CD4-positive, alpha-beta memory T cell (primary cell): ENCODE measurements at places on chromosomes 12 and 14.

- DNase-seq = no peak
These were observed 100.1 kb downstream of the PIK3C2G start for GRCh38 chr12:18361433-18361832.

DNA sequence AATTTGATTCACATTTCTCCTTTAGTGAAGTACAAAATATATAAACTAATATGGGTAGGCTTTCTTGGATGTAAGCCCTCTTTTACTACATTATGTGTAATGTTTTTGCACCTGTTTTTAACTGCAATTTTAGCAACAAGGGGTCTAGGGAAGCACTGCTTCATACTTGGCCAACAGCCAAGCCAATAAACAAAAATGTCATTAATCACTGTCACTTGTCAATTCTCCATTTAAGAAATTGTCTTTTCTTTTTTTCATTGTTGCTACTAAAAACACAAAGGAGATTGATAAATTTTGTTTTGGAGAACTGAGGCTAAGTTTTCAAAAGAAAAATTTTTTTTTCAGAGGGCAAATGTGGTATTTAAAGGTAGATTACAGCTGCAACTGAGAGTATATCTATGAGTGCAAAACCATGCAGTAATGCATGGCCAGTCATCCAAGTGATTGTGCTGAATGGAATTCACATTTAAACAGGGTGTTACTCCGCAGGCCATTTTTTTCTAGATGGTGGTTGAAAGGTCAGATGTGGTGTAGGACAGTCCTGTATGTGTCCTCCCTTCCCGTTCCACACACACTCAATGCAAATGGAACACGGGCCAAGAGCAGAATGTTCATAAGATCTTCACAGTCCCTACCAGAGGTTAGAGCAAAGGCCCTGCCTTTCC, 503.0 kb upstream of the LMO3 start:
- no peak for DNase-seq

DNA sequence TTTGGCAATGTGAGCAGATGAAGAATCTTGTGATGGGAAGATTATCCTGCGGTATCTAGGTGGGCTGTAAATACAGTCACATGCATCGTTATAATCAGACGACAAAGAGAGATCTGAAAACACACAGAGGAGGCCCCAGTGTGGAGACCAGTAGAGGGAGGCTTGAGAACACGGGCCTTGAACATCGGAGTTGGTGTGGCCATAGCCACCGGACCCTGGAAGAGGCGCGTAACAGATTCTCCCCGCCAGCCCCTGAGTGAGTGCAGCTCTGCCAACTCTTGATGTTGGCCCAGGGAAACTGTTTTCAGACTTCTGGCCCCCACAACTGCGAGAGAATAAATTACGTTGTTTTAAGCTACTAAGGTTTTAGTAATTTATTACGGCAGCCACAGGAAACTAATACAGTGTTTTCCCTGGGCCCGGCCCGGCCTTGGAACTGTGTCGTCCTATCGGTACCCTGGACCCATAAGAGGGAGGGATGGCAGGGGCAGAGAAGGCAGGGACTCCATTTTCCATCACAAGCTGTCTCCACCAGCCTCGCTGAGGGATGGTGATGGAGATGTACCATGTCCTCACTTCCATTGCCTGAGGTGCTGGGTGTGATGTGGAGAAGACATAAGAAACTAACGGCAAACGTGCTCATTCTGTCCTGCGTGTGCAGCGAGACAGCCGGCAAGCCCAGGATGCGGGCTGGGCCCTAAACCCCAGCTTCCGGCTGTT, 91.6 kb downstream of the NTF3 start:
- no peak for DNase-seq

DNA sequence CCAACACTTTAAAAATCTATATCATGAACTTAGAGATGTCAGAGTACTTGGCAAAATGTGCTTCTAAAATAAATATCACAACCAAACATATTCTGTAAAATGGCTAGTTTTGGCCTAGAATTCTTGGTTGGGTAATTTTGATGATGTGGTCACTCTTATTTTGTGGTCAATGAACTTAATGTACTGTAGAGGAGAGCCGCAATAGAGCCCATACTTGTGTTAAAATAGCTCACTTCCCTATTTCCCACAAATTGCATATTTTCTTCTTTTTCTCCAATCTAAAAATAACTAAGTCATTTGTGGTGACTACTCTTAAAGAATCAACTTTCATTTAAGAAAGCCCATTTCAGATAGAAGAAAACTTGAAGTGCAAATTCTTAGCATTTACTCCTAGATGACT, 619.4 kb downstream of the CCER1 start:
- no peak for DNase-seq

- DNase-seq = peak; percentile 19
These were observed 24.1 kb downstream of the KLRD1 start for GRCh38 chr12:10331642-10332239.

GRCh38 chr14:45610318-45610717, 357.3 kb upstream of the MIS18BP1 start:
- no peak for DNase-seq

GRCh38 chr12:3222979-3223378, 145.8 kb downstream of the TSPAN9 start:
- DNase-seq = no peak

DNA sequence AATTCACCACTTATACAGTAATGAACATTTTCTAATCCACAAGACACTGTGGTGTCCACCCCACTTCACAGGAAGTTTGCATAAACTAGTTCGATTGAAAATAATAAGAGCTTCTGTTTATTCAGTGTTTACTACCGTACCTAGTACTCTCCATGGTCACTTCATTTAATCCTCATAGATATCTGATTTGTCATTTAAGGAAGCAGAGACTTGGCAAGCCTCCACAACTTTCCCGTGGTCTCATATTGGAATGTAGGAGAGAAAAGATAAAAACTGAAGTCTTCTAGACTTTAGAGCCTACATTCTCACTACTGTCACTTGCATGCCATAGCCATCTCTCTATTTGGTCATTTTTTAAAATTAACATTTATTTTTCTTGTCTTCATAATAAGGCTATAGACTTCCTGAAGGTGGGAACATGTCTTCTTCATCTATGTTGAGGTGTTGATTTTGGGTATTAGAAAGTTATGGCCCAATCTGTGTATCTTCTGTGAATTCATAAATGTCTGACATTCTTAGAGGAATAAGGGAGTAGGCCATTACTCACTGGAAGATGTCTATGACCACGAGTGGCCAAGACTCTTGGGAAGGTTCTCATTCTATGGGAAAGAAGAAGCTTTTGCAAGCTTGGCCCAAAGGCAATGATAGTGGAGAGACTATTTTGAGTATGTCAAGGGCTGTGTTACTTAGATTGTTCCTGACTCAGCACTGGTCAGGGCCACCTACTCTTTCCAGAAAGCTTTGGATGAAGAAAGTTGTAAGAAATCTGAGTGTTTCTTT, 423.7 kb downstream of the LRIG3 start:
- DNase-seq = no peak

- DNase-seq = no peak
These were observed 1272.6 kb downstream of the AACS start for GRCh38 chr12:126337556-126338441.

GRCh38 chr12:2070440-2071045, 17.8 kb downstream of the CACNA1C start:
- DNase-seq = no peak

DNA sequence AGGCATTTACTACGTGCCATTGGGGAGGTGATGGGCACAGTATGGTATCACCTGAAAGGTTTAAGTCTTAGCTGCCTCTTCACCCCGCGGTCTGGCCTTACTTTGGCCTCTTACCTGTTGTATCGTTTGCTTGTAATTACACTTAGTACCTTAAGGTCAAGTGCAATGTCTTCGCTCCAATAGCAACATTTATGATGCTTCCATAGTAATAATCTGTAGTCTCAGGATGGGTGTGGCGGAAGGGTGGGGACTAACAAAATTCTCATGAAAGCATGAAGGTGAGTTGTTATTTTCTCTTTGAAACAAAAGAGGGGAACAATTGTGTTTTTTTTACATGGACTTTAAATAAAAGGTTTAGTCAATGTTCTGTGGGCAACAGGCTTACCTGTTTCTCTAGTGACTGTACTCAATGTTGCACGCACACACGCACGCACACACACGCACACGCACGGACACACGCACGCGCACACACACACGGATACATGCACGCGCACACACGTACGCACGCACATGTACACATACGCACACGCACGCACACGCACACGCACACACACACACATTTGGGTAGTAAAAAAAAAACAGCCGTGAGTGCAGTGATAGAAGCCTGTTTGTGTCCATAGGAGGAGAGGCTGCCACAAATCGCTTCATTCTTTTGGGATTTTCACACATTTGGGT, 91.4 kb downstream of the DNAH10 start:
- DNase-seq = no peak

- no peak for DNase-seq
These were observed 29.0 kb downstream of the TRMT5 start for GRCh38 chr14:60951776-60952435.

GRCh38 chr12:2643576-2644135, 151.1 kb upstream of the FKBP4 start:
- no peak for DNase-seq

DNA sequence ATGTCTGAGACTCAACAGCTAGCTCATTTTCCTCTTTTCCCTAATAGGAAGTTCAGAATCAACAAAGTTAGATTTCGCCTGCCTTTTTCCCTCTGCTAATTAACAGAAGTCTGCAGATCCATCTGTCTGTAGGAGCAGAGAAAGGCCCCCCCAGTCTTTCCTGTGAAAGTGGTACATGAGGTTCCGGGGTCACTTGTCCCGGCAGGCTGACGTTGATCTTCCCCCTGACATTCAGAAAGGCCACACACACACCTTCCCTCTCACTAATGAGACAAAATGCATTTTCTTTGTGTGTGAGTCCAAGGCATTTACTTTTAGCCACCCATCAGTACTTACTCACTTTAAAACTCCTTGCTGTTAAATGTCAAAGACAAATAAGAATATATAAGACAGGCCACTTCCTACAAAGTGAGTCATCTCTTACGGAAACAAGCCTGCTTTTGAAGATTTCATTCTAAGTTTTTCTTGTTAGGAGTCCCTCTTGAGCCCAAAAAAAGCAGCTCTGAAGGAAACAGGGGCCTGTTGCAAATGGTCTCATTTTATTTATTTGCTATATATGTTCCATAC, 138.7 kb downstream of the TTC7B start:
- peak; percentile 3 for DNase-seq

- no peak for DNase-seq
These were observed 878.1 kb downstream of the C12orf50 start for GRCh38 chr12:87150969-87151662.

- DNase-seq = no peak
These were observed 21.6 kb upstream of the CNOT2 start for GRCh38 chr12:70221626-70222025.

DNA sequence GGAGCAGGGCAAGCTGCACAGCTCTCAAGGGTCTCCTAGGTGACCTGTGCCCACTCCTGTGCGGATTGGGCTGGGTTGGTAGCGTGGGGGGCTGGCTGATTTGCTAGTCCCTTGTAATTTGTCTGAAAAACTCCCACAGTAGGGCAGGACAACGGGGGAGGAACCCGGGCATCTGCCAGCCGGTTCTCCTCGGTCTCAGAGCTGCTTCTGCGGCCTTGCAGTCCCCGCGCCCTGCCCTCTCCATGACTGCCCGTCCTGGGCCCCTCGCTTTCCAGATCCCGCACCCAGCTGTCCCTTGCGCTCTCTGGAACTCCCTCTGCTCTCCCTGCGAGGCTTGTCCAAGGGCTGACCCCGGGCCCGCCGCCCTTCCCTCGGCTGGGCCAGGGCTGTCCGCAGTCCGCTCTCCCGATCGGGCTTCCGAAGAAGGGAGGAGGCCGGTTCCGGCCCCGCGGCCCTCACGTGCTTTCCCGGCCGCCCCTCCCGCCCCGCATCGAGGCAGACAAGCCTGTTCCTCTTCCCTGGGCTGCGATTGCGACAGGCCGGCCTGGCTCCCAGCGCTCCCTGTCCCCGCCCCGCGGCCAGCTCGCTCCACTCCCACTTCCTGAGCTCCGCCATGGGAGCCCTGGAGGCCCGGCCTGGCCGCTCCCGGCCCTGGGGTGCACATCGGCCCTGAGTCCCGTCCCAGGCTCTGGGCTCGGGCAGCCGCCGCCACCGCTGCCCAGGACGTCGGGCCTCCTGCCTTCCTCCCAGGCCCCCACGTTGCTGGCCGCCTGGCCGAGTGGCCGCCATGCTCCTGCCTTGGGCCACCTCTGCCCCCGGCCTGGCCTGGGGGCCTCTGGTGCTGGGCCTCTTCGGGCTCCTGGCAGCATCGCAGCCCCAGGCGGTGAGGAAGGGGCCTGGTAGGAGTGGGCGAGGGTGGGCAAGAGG, at the start of gene LTBR:
Gene LTBR (plus strand): TSS at position 591 of the 927 bp plus-strand sequence. CDS start 197 bp downstream, at position 788.
- no peak for DNase-seq

DNA sequence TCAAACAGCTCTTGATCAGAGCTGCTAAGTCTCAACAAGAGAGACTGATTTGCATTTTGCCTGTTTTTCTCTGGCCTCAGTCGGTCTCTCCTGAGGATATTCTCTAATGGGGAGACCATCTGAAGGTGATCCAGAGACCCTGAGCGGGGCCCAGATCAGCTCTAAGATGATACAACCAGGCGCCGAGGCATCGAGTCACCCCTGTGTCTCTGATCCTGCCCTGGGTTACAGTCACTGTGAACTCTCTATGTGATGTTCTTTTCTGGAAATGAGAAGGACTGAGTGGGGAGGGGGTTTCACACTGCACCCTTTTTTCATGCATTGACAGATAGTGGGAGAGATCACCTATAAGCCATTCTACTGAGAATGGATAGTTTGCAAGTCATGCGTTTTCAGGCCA, 247.6 kb upstream of the PWP1 start:
- DNase-seq = no peak

GRCh38 chr14:22919601-22919921, 612 bp upstream of the RBM23 start:
- no peak for DNase-seq

DNA sequence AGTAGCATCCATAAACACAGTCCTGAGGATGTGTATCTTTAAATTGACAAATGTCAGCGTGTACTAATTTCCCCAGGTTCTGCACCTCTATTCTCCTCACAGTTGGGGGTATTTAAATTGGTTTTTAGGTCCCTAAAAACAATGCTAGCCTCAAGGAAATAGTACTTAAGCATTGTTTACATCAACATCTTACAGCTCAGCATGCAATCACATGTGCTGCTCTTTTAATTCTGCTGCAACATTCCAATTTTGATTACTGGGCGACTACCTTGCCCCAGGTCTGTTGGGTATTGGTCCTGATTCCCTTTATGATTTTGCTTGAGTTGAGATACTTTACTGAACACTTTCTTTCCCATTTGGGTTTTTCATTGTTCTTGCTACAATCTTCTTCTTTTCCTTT, 616.6 kb downstream of the CCER1 start:
- no peak for DNase-seq

DNA sequence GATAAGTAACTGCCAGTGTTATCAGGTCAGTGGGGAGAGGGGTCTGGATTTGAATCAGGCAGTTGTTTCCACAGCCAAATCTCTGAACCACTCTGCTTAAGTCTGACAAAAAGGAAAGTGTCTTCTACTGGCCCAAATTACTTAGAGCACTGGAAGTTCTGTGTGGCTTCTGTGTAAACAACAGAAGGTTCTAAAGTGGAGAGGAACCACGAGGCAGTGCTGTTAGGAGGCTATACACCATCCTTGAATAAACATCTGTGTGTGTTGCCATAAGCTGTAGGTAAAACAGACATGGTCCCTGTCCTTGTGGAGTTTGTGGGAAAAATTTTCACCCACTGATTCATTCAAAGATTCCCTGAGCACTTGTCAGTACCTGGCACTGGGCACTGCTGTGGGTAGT, 50.0 kb downstream of the GALNT4 start:
- DNase-seq = no peak
